Stimulated activated CD8-positive, alpha-beta memory T cell treated with anti-CD3 and anti-CD28 coated beads, Interleukin-4, amount 100 ng/mL, for 4 hours (primary cell): ENCODE measurements at places on chromosomes 3 and 15.

DNA sequence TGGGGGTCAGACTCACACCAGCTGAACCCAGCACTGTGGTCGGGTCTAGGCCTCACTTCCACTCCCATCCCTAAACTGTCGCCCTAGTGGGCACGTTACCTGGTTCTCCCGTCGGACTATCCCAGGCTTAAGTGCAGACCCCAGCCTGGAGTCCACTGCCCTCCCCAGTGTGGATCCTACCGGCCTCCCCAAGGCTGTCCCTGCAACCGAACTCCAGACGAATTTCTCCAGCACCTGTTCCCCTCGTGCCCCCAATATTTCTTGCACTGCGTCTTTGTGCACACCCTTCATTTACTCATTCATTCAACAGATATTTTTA is 26.5 kb downstream of the SLC41A3 start:
- DNase-seq: no peak

DNA sequence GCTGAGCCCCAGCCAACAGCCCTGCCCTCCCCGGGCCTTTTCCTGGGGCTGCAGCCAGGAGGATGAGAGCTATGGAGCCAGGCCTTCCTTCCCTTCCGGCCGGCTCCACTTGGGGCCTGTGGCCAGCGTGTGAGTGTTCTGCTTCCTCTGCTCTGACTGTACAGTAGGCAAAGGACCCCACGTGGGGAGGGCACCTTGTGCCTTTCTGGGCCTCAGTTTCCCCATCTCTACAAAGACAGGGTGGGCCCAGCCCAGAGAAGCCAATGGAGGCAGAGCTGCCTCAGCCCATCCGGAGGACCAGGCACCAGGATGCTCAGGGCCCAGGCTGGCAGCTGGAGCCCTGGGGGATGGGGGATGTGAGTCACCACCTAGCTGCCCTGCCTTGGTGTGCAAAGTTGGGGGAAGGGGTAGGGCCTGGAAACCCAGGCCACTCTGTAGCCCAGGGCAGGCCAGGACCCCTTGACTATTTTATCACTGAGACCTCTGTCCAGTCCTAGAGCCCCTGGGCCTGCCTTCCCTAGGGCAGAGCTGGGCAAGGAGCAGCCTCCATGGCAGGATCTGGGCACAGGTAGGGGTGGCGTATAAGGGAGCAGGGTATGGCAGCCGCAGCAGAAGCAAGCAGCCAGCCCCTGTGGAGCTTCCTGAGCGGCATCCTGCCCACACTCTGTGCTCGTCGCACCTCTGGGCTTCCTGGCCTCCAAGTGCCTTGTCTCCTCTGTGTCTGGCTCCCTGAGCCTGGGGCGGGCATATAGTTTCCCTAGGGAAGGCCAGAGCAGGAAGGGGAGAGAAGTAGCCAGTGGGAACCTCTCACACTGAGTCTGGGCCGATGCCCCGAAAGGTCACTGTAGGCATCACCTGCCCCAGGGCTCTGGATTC is 1.8 kb downstream of the PSTPIP1 start:
- no peak for DNase-seq

GRCh38 chr3:74041068-74041675 is 416.4 kb upstream of the PDZRN3 start:
- no peak for DNase-seq

DNA sequence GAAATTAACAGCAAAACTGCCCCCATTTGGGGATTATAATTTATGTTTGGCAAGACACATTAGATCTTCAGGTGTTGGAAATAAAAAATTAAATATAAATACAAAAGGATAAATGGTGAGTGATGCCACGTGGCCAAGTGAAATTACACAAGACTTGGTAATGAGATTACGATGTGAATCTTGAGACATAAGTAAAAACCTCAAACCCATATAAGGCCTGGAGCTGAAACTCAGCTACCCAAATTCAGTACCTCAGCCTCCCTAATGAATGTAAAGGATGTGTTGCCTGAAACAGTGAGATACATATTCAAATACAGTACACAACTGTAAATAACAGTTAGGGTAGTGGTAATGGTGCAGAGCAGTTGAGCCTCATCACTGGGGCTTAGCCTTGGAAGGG is 1146.6 kb downstream of the OTOL1 start:
- no peak for DNase-seq

GRCh38 chr15:82642656-82643055 is 4.5 kb downstream of the CPEB1 start:
- no peak for DNase-seq

DNA sequence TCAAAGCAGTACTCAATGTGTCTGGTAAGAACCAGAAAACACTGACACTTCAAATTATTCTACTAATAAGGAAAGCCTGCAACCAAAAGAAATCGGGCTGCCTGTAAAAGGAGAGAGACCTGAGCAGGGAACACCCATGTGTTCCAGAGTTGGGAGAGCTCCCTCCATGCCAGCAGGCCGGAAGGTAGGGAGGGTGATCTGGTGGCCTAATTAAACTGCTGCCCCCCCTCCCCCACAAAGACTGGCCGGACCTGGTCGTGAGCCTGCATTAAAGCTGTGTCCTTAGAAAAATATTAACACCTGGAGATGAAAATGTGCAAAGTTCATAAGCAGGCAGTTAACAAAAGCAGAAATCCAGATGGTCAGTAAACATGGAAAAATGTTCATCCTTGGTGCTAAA is 170.6 kb upstream of the BHLHE40 start:
- no peak for DNase-seq

- DNase-seq: no peak
These were observed 467.9 kb downstream of the SOX2 start for GRCh38 chr3:182179631-182180030.

DNA sequence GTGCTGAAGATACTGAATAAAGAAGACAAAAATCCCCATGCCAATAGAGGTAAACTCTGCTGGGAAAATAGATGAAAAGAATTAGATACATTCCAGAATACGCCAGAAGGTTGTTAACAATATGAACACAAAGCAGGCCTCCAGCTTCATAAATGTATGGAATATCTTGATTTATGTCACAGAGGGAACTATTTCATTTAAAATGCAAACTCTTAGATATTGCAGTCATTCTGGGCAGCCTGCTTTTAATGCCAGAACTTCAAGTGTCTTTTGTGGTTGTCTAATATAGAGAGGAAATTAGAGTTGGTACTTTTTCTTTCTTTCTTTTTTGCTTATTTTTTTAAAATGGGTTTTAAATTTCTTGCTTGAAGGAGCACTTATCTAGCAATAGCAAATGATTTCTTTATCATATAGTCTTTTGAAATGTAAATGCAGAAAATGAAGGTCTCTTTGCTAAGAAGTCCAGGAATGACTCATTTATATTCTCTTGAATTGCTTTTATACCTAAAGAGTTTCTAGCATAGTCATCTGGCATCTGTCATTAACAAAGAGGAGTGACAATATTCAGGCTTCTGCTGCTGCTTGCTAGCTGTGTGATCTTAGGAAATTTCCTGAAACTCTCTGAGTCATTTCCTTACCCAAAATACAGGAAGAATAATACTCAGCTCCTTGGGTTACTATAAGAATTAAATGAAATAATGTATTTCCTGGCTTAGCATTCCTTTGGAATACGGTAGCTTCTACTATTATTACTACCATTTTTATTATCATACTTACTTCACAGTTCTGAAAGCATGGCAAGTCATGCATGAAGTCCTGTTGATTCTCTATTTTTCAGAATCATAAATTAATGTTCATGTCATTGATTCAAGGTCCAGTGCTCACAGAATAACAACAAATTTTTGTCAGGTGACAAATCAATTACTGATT is 527.6 kb downstream of the DIPK2A start:
- DNase-seq: no peak

DNA sequence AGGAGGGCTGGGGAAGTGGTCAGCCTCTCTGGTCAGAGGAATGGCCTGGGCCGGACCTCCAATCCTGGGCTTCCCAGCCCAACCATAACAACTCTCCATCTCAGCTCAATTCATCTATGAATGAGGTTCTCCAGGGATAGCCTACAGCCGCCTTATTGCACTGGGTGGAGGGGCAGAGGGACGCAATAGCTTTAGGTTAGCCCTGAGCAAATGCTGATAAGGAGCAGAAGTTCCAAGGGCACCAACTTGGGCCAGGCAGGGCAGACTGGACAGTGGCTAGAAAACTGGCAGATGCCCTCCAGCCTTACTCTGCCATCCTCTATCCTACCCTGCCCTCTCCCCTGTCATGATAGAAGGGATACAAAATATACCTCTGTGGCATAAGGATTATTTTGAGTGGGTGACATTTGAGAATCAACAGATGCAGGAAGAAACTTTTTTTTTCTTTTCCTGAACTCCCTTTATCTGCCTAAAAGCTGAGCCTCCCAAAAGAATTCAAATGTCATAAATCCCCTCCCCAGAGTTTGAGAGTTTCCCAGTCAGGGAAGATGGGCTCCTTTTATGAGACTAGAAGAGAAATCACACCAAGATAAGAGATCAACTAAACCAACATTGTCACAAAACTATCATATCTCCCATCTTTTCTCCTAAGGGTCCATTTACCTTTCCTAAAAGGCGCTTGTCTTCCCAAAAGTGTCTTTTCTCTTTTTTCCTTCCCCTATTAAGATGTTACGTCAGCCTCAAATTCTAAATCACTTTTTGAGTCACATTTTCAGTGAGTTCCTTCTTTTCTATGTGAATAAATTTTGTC is 40.4 kb upstream of the C15orf39 start:
- DNase-seq: no peak
